Activated naive CD8-positive, alpha-beta T cell treated with anti-CD3 and anti-CD28 coated beads, Interleukin-2, amount 50 U/mL, for 16 hours (primary cell): ENCODE measurements at places on chromosomes 3 and 15.

DNA sequence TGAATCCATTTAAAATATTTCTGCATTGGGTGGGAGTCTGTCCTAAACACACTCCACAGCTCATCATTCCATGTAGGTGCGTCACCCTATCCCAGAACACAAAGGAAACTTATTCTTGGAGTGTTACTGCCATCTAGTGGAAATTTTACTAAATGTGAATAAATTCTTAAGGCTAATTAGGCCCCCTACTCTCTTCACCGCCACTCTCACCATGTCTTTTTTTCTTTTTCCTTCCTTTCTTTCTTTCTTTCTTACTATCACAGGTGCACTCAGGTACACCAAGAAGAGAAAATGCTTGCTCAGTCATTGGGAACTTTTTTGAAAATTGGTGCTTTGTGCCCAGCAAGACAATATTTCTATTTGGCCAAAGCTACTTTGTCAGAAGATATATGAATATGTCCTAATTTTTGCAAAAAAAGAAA lies 26.4 kb upstream of the ATP8B4 start:
- DNase-seq, result no peak

DNA sequence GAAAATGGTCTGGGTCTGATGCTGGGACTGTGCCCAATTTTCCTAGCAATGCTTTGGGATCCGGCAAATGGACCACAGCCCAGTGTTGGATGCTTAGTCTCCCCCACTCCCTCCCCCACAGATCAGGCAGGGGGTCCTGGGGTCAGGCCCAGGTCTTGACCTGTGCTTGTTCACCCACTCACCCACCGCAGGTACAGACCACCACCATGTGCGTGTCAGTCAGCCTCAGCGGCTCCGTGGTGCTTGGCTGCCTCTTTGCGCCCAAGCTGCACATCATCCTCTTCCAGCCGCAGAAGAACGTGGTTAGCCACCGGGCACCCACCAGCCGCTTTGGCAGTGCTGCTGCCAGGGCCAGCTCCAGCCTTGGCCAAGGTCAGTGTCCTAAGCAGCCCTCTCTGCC lies 10.6 kb downstream of the GRM2 start:
- DNase-seq, result no peak

GRCh38 chr3:40524568-40525285 lies at the start of gene ZNF621:
TSS of gene ZNF621 (plus strand) at chr3:40524960. CDS start at chr3:40525841, 881 bp downstream.
- peak; percentile 70 for DNase-seq

- DNase-seq, result no peak
These were observed 13.7 kb downstream of the CELF6 start for GRCh38 chr15:72306211-72306785.

DNA sequence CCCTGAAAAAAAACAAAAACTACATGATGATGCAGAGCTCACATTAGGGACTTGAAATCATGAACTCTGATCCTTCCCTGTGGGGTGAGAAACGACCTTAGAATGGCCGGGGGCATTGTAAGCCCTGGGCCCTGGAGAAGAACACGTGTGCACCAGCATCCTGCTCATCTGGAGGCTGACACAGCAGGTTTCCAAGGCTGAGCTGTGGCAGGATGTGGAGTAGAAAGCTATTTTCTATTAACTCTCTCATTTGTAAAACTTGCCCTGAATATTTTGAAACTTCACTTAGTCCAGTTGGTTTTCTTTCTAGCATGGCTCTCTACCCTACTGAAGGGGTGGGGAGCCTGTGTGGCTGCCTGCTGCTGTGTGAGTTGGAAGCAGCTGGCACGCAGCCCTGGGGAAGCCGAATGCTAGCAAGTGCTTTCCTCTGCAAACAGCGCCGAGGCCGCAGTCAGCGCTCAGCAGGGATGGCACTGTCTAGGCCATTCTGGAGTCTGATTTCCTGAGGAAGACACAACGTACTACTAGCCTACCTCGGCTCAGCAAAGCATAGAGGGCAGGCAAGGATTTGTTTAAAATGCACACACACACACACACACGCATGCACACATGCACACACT lies 58.0 kb downstream of the GABRG3 start:
- no peak for DNase-seq
